ENCODE measurements at places on chromosomes 2 and 18. TPM values are rescaled to one million over a fixed set of nuclear protein-coding genes. Genes with fewer than 3 reads are reported as not detected.

SCG2 gene
- 0.05 TPM for total RNA-seq

IL1R1 gene
- 24.2 TPM for total RNA-seq

ERFE gene
- total RNA-seq: 0.34 TPM

MC5R gene
- total RNA-seq: not detected

SP5 gene
- not detected for total RNA-seq

GALNT13 gene
- total RNA-seq: under 0.01 TPM

LMAN2L gene
- 24.2 TPM for total RNA-seq

G6PC2 gene
- total RNA-seq: not detected

CD8A gene
- total RNA-seq: 0.05 TPM

SLC5A7 gene
- total RNA-seq: not detected

CELF4 gene
- total RNA-seq: not detected

OTX1 gene
- 0.34 TPM for total RNA-seq

NCKAP5 gene
- total RNA-seq: 0.05 TPM

LYPD1 gene
- total RNA-seq: 0.51 TPM

LRATD1 gene
- total RNA-seq: 2.4 TPM

DNA sequence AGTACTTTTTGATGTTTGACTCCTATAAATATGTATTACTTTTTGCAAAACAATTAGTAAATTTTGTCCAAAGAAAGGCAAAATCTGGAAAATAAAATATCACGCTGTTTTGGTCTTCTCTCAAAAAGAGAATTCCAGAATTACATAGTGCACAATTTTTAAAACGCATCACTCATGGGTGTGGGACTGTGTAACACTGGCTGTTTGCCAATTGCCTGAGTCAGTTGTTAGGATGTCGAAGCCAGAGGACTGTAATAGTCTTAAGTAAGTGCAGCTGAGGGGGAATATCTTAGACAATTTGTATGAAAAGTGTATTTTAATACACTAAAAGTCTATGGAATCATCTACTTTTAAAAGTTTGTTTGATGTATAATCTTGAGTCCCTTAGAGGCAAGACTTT is 24.1 kb upstream of the EPHA4 start:
- DNase-seq: peak; percentile 2

DNA sequence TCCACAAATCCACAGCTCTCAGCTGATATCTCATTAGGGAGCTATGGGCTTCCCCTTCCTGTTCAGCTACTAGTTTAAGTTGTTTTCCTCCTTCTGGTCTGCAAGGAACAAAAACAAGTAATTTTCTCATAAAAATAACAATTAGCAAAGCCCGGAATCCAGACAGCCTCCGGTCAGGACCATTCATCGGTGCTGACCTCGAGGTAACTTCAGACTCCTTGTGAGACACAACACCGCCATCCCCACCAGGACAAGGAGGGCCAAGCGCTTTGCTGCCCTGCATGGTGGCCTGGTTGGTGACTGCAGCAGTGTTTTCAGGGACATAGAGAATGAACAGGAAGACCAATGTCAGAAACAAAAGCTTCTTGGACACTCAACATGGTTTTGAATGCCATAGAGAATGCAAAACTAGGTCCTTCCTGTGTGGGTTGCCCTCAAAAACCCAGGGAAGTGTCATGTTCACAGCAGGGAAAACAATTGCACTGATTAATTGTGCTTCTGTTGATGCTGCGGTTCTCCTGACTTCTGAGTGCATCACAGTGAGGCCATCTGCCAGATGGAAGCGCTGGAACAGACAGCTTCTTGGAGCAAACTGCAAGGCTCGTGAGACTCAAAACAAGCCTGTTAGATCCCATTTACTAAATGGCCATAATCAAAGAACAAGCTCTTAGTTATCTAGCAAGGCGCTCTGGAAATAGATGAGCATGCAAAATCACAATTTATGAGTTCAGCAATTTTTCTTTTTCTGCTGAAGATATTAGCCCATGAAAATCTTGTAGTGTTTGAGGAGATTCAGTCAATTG is 77.1 kb downstream of the HS1BP3 start:
- DNase-seq: peak; percentile 89

DNA sequence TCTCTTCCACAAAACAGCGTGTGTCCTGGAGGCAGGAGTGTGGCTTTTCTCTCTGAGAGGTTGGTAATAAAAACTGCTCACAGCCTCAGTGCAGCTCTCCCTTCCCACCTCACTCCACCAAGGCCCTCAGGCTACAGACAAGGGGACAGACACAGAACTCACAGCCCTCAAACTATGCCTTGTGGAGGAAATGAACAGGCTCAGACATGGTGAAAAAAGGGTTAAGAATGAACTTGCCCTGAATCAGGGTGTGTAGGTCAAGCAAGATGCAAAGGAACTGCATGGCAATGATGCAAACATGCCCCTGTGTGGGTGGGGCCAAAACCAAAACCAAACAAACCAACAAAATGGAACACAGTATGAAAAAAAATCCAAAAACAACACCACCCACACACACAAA is 125.8 kb downstream of the GALNT14 start:
- DNase-seq: no peak

GRCh38 chr18:70418546-70419311 is 129.9 kb downstream of the SOCS6 start:
- DNase-seq: no peak

GRCh38 chr2:236351966-236352525 is 87.8 kb upstream of the ASB18 start:
- DNase-seq: no peak

DNA sequence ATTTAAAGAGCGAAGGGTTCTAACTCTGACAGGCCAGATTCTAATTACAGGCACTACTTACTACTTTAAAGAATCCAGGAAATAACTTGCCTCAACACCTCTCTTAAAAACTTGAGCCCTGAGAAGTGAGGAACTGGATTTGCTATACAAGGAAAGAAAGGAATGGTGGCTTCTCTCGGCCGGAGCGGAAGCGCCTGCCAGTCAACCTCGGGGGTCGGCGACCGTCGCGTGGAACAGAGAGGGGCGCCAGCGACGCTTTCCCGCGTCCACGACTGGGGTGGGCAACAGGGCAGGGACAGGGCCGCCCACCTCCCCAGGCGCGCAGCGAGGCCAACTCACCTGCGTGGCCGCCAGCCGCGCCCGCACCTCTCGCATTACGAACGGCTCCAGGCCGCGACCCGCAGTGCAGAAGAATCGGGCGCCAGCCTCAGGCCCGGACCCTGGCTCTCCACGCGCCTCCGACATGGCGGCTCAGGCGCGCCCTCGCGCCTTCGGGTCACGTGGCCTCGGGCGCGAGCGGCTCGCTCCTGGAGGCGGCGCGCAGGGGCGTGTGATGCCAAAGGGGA is at the start of gene THUMPD2:
THUMPD2 (minus strand) TSS at position 484 of the 566 bp plus-strand sequence; CDS start at position 465, 19 bp downstream.
- DNase-seq: peak; percentile 82

DNA sequence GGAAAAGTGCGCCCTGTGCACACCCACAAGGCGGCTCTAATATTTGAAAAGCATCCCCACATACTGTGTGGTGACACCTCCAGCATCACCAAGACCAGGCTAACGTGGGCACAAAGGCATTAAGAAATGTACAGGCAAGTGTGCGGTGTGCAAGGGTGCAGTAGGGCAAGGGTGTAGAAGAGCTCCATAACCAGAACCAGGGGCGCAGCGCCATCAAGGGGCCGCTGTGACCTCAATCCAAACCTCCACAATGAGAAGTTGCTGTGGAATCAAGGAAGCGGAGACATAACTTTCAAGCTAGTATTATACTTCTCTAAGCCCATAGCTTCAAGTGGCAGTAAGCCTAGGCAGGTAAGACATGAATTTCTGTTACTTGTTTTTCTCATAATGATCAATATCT is 13.0 kb downstream of the L3MBTL4 start:
- DNase-seq: no peak

DNA sequence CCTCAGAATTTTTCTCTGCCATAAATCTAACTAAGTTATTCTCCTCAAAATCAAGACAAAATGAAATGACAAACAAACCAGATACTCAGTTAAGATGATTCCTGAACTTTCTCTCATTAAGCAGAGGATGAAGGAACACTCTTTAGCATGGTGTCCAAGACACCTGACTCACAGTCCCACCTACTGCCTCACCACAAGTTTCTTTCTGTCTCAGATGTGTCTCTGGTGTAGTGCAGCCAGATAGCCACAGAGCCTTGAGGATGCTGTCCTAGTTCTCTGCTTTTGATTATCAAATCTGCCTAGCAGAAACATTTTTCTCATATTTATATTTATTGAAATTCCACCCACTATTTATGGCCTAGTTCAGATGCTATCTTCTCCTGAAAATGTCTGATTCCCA is 103.6 kb upstream of the TMEM200C start:
- DNase-seq: no peak

DNA sequence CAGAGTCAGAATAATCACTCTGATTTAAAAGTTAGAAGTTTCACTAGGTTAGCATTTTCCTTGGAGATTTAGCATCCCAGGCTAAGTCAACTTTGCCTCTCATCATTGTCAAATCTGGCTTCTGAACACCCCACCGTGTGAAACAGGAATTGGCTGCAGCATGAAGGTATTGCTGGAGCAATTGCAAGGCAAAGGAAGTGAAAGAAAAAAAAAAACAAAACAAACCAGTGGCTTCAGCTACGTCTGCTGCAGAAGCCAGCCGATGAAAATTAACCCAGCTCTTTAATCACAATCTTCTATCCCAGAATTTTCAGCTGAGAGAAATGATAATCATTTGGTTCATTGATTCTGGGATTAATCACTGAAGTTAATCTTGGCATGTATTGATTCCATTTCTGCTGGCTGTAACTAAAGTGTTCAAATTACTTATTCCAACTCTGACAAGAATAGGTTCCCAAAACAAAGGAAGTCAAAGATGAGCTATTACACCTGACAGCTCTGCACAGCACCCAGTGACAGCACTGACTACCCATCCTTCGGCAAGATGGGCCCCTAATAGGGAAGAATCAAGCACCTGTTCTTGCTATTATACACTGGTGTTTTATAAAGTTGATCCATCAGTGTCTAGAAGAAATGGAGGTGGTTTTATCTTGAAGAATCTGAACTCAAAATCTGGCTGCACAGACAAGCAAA is 42.7 kb upstream of the REG3G start:
- no peak for DNase-seq

- no peak for DNase-seq
Observed at GRCh38 chr2:53964257-53964952, 6.4 kb downstream of the PSME4 start.

DNA sequence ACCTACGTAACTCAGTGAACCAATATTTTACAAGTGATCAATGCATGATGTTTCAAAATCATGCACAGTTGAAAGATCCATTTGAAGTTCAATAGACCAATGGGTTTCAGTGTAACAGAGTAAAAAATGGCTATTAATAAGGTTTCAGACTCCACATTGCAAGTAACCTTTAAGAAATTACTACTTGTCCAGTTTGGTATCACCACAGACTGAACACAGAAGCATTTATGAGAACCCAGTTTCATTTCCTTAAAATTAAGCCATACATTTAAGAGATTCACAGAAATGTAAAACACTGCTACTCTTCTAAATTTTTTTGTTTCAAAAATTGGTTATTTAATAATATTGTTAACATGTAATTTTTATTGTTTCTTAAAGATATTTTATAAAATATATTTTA is 98.9 kb upstream of the CHRNA1 start:
- DNase-seq: no peak

DNA sequence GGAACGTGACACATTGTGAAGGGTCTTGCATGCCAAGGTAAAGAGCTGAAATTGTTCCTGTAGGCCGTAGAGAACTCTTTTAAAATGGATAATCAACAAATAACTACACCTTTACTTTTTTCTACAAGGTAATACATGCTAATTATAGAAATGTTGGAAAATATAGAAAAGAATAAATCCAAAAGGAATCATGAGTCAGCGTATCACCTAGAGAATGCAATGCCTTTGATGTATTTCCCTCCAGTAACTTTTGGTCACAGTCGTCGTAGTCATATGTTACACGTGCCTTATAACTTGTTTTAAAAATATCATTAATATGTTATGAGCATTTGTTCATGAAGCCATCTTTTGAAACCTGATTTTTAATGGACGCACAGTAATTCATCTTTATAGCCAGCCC is 100.6 kb downstream of the LIPG start:
- DNase-seq: no peak

DNA sequence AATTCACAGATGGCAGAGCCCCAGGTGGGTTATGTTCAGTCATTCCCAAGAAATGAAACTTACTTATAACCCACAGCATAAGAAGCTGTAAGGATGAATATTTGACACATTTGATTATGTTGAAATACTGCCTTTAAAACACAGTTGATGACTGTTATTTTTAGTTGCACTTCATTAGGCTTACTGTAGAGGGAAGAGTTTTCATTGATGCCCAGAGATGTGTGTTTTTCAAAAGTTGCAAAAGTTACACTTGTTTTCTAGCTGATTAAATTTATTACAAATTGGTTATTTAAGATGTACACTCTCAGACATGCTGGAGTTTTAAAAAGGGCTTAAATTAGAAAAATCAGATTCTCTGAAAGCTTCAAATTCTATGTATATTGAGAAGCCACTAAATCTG is 506.1 kb downstream of the PARD3B start:
- DNase-seq: no peak

- no peak for DNase-seq
Observed at GRCh38 chr2:115248066-115248465, 805.6 kb downstream of the DPP10 start.

- no peak for DNase-seq
Observed at GRCh38 chr2:58357521-58357920, 116.4 kb upstream of the FANCL start.

- DNase-seq: no peak
Observed at GRCh38 chr2:65386989-65387388, 45.4 kb downstream of the SPRED2 start.

DNA sequence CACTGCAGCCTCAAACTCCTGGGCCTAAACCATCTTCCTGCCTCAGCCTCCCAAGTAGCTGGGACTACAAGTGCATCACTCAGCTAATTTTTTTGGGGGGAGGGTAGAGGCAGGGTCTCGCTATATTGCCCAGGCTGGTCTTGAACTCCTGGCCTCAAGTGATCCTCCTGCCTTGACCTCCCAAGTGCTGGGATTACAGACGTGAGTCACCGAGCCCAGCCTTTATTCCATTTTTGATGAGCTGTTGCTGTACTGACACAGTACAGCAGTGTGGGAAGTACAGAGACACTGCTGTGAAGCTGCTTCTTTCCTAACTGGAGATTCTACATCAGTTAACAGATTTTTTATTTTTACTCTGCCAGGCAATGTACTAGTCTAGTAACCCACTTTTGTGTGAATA is 18.8 kb downstream of the PTRHD1 start:
- no peak for DNase-seq

DNA sequence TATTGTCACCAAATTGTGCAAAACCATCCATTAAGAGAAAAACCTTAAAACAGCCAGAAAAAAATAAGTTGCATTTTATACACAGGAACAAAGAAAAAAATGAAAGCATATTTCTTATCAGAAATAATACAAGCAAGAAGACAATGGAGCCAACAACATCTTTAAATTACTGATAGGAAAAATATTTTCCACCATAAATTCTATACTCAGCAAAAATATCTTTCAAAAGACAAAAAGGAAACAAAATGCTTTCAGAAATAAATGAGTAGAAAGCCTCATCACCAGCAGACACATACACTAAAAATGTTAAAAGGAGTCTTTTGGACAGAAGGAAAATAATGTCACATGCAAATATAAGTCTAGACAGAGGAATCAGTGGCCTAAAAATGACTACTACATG is 106.4 kb upstream of the TRIB2 start:
- DNase-seq: no peak

- DNase-seq: no peak
Observed at GRCh38 chr2:48306409-48307284, 223.3 kb upstream of the STON1 start.
